Myocyte (in vitro differentiated cells): ENCODE measurements at places on chromosomes 13 and 19. TPM values are rescaled to one million over a fixed set of nuclear protein-coding genes. Genes with fewer than 3 reads are reported as not detected.

Gene PSG6
- not detected in 2 replicates for total RNA-seq

Gene ARL11
- not detected in 2 replicates for total RNA-seq

Gene SLC15A1
- total RNA-seq = not detected in 2 replicates

Gene BRSK1
- 5.5 and 12.2 TPM in 2 replicates for total RNA-seq

Gene APC2
- total RNA-seq = 0.53 and 1.9 TPM in 2 replicates

Gene NBEA
- total RNA-seq = 4.2 and 7.0 TPM in 2 replicates

Gene FLT1
- total RNA-seq = not detected in 2 replicates

Gene ZNF681
- total RNA-seq = 1.1 and 1.2 TPM in 2 replicates

Gene C19orf67
- not detected in 2 replicates for total RNA-seq

Gene ZNF99
- not detected in 2 replicates for total RNA-seq

Gene PABPC3
- 0.10 TPM in 1 of 2 replicates, not detected in the other for total RNA-seq

Gene CRLF1
- total RNA-seq = 0.11 TPM in 1 of 2 replicates, not detected in the other

Gene CAPS
- 2.8 and 4.1 TPM in 2 replicates for total RNA-seq

Gene CD209
- not detected in 2 replicates for total RNA-seq

Gene WDR87
- total RNA-seq = not detected in 2 replicates

Gene OR4F17
- not detected in 2 replicates for total RNA-seq

Gene LGALS4
- not detected in 2 replicates for total RNA-seq

Gene ZNF486
- total RNA-seq = 0.86 and 1.1 TPM in 2 replicates

Gene SCGB2B2
- 0.24 and 0.26 TPM in 2 replicates for total RNA-seq

Gene CYP2A13
- total RNA-seq = not detected in 2 replicates

Gene LILRB3
- total RNA-seq = not detected in 2 replicates

Gene KIR3DL1
- not detected in 2 replicates for total RNA-seq

Gene FFAR2
- total RNA-seq = not detected in 2 replicates

Gene PEAK3
- 0.16 and 0.36 TPM in 2 replicates for total RNA-seq

Gene NKG7
- total RNA-seq = not detected in 2 replicates

Gene TMEM38A
- 128 and 135 TPM in 2 replicates for total RNA-seq

Gene ZNF490
- total RNA-seq = 5.8 and 8.6 TPM in 2 replicates

Gene RASA3
- 32.1 and 36.0 TPM in 2 replicates for total RNA-seq

Gene KLK1
- not detected in 2 replicates for total RNA-seq

Gene VAV1
- total RNA-seq = not detected in 2 replicates

Gene IL12RB1
- total RNA-seq = not detected in 2 replicates

Gene MPHOSPH8
- 14.8 and 16.7 TPM in 2 replicates for total RNA-seq

Gene HCN2
- total RNA-seq = 2.9 and 3.5 TPM in 2 replicates

Gene KCNN1
- total RNA-seq = not detected in 2 replicates

Gene CEACAM8
- not detected in 2 replicates for total RNA-seq
